Fibroblast of skin of right quadriceps (primary cell): ENCODE measurements at places on chromosomes 6 and 20.

DNA sequence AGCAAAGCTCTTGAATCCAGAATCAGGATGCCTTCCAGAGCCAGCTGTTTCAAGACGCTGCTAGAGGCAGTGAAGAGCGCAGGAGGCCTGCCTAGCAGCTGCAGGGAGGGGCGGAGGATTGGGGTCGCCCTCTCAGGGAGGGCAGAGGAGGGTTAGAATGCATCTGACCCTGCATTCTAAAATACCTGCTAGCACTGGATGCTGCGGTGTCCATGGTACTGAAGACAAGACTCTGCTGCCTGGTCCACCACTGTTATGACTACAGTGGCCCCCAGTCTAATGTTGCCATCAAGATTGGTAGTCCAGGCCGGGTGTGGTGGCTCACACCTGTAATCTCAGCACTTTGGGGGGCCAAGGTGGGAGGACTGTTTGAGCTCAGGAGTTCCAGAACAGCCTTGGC is 193.7 kb upstream of the PROKR2 start:
- no peak for DNase-seq

GRCh38 chr6:38095054-38095453 is 275.5 kb downstream of the ZFAND3 start:
- DNase-seq = peak; percentile 70

GRCh38 chr6:14380086-14380820 is 262.7 kb downstream of the CD83 start:
- DNase-seq = no peak

- no peak for DNase-seq
Observed at GRCh38 chr6:4364172-4364571, 228.8 kb upstream of the ECI2 start.

- DNase-seq = peak; percentile 82
Observed at GRCh38 chr6:41581381-41581991, 35.3 kb downstream of the FOXP4 start.

DNA sequence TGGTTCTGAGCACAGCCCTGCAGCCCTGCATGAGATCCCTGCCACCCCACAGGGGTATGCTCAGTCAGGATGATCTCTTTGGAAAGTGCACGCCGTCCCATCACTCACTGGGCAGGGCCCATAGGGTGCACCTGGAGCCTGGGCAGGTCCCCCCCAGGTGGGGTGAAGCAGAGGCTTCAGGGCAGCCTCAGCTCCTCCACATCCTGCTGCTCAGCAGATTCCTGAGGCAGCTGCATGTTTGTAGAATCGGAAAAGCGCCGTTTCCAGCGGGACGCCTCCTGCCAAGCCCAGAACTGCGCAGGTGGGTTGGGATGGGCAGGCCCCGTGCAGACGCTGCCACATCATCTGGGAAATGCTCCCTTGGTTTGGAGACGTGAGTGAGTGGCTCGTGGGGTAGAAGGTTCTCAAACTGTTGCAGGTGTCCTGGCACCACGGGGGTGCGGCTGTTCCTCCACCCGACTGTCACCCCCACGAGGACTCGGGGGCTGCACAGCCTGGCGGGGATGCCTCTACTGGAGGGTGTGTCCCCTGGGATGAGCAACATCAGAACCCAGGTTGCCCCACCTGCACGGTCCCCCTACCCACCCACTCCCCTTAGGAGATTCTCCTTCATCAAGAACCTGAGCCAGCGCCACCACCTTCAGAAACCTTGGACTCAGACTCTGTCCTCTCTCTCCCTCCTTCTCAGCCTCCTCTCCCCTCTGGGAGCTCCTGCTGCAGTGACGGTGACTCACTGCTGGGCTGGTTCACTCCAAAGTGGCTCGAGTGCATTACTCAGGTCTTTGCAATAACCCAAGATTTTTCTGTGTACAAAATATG is 334.1 kb downstream of the TAF4 start:
- DNase-seq = peak; percentile 52

GRCh38 chr6:21900730-21901129 is 307.2 kb downstream of the SOX4 start:
- peak; percentile 55 for DNase-seq

GRCh38 chr6:85404564-85405174 is 45.2 kb upstream of the NT5E start:
- peak; percentile 95 for DNase-seq

DNA sequence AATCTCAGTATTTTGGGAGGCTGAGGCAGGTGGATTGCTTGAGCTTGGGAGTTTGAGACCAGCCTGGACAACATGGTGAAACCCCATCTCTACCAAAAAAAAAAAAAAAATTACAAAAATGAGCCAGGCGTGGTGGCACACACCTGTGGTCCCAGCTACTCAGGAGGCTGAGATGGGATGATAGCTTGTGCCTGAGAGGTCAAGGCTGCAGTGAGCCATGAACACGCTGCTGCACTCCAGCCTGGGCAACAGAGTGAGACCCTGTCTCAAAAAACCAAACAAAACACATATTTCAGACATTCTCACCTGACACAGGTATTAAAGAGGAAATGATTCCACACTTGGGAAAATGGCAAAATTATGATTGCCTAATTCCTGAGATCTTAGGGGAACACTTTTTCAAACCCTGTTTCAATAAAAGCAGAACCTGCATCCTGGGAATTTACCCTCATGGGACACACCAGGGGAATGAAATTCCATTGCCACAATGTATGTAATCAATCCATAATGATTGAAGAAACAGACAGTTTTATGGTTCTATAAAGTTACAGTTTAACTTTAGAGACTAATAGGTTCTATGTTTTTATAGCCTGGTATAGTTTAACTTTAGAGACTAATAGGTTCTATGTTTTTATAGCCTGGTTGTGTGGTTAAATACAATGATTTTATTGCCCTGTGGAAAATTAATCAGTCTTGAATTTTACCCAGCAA is 29.6 kb upstream of the DNAAF9 start:
- no peak for DNase-seq

DNA sequence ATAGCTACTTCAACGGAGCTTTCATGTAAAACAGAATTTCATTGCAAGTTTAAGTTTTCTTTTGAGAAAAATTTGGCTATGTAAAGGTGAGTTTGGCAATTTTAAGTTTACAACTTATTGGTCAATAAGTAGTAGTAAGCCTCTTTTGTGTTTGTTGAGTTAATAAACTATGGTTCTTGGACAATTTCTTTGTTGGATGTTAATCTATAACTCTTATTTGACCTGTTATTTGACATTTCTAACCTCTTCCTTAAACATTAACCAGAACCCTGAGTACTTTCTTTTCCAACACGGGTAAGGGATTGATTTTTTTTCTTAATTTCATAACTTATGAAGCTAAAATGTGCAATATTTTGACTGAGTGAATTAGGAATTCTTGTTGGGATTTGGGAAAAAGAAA is 354.4 kb downstream of the PRKN start:
- DNase-seq = no peak

DNA sequence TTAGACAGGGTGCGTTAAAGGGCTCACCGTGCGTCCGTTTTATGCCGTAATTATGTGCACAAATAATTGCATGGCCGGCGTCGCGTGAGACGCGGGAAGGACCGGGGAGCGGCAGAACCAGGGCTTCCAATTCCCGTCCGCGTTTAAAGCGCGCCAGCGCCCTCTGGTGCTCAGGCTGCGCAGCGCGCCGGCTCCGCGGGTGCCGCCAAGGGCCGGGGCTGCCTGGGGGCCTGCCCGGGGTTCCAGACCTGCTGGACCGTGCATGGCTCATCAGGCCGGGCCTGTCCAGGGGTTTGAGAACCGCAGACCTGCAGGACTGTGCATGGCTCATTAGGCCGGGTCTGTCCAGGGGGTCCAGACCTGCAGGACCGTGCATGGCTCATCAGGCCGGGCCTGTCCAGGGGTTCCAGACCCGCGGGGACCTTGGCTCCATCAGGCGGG is 369.0 kb downstream of the THBS2 start:
- peak; percentile 39 for DNase-seq

DNA sequence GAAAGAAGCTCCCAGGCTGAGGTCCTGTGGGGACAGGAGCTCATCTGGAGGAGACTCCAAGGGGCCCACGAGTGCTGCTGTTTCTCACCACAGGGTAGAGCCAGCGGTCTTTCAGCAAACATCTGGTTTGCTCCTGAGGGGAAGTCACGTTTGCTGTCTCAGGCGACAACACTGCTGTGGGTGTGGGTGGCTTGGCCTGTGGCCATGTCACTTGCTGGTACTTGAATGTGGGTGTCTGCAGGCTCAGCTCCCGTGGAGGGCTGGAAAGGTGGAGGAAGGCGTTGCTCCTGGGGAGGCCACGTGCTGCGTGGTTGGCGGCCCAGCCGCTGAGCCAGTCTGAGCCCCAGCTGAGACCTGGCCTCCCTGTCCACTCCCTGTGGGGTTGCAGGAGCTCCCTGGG is 52.8 kb upstream of the MPC1 start:
- DNase-seq = no peak

GRCh38 chr6:84453499-84453898 is 226.1 kb upstream of the CEP162 start:
- DNase-seq = peak; percentile 58

DNA sequence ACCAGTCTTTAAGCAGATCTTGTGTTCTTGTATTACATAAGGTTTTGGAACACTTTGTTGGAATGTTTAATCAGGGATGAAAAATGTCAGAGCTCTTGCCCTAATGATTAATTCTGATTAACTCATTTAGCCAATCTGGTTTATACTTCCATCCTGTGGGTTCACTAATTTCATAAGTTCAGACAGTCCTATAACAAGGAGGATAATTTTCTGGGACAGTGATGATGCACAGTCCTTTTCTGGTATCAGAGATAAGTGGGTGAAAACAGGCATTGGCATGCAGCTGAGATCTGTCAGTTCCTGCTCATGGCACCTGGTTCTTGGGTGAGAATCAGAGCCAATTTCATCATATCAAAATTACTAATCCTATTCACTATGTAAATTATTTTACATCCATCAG is 125.0 kb upstream of the LAMA2 start:
- DNase-seq = no peak

DNA sequence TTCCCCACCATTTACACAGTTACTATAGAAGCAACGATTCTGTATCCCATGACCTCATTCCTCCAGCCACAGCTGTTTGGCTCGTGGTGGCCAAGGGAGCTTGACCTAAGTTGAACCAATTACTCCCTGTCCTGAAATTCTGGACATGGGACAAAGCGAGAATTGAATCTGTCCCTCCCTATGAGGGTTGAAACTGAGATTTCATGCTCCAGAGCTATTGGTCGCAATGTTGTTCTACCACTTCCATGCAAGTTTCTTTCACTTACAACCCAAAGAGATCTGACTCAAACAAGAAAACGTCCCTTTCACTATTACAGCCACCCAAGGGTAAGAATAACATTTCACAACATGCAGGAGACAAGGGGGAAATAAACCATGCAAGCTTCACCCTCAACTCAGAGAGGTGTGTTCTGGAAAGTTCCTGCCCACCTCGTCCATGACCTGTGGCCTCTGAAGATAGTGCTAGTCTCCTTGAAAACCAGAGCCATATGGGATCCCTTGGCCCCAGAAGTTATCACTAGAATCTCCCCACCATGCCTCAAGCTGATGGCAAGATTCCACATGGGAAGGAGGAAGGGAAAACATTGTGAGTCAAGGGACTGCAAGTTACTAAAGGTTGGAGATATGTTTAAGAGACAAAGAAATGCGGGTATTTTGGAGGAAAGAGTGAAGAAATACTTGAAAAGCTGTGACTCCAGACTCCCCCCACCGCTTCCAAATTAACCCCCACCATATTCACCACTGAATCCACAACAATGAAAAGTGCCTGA is 74.5 kb upstream of the SRSF6 start:
- peak; percentile 29 for DNase-seq

GRCh38 chr6:133540361-133540760 is 299.2 kb downstream of the EYA4 start:
- no peak for DNase-seq

- DNase-seq = no peak
Observed at GRCh38 chr6:16719488-16719887, 41.8 kb downstream of the ATXN1 start.

- DNase-seq = no peak
Observed at GRCh38 chr6:31765559-31765909, 3.1 kb downstream of the SAPCD1 start.

DNA sequence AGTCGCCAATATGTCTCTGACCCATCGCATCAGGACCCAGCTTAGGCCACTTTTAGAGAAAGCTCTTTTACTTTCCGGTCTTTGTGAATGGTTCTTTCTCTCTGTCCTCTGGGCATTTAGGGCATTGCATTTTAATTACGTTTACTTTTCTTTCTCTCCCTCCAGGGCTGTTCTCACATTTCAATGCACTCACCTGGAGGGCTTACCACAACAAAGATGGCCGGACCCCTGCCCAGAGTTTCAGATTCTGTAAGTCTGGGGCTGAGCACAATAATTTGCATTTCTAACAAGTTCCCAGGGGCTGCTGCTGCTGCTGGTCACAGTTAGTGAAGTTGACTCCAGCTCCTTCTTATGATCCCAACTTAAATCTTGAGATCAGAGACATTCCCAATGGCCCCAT is 3.0 kb downstream of the ANKRD66 start:
- no peak for DNase-seq

- peak; percentile 68 for DNase-seq
Observed at GRCh38 chr6:1481286-1481685, 91.9 kb downstream of the FOXF2 start.

DNA sequence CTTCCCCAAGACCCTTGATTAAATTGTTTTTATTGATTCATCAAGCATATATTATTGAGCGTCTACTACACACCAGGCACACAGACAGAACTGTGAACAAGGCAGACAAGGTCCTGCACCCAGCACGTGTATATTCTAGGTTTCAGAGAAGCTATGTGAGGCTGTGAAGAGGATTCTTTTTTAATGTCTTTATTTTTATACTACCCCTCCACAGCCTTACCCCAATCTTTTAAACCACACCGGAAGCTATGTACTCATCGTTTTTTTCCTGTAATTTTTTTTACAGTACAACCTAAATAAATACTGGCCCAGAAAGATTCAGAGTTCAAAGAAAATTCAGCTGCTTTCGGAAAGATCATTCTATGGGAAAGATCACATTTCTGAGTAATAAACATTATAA is 10.0 kb downstream of the SGK1 start:
- no peak for DNase-seq

- no peak for DNase-seq
Observed at GRCh38 chr6:146027586-146028251, 1.1 kb upstream of the GRM1 start.

DNA sequence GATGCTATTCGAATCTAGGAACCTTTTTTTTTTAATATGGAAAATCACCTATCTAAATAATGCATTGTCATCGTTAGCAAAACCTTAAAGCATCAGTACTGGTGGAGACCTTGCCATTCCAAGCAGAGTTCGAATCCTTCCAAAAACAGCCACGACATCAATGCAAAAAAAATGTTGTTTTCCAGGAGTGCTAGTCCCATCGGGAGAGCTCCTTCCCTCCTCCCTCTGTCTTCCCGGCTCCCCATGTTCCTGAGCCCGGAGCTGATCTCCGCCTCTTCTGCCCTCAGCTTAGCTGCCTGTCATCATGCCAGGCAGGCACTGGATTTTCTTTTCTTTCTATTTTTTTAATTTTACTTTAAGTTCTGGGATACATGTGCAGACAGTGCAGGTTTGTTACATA is 153.6 kb upstream of the QKI start:
- DNase-seq = no peak

DNA sequence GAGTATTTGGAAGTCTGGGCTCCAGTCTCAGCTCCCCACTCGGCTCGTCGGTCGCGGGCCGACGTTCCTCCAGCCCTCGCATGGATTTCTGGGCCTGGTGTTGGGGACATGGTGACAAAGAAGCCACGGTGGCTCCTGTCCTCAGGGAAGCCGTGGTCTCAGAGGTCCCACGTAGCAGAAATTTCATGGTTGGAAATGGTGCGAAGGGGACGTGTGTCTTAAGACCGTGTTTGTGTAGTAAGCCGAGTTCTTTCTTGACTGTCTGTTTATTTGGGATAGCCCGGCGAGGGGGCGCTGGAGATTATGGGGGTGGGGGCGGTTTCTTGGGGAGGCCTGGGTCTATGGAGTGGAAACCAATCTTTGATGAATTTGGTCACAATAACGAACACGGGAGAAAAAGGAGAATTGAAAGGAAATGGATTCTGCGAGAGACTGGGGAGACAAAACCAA is 23.5 kb upstream of the MAP3K7 start:
- DNase-seq = no peak
